Heart left ventricle (tissue), 16 donors: ENCODE measurements at places on chromosomes 1 and 21. TPM values are rescaled to one million over a fixed set of nuclear protein-coding genes. Genes with fewer than 3 reads are reported as not detected.

GRCh38 chr1:161313554-161314200, 504 bp upstream of the SDHC start:
- DNase-seq: no peak

GRCh38 chr1:30305519-30305918, 417.9 kb downstream of the MATN1 start:
- DNase-seq: no peak

- DNase-seq: no peak
Measured at GRCh38 chr1:200081969-200082245, 54.4 kb downstream of the NR5A2 start.

GRCh38 chr1:12447849-12448312, 170.1 kb downstream of the DHRS3 start:
- DNase-seq: no peak

DNA sequence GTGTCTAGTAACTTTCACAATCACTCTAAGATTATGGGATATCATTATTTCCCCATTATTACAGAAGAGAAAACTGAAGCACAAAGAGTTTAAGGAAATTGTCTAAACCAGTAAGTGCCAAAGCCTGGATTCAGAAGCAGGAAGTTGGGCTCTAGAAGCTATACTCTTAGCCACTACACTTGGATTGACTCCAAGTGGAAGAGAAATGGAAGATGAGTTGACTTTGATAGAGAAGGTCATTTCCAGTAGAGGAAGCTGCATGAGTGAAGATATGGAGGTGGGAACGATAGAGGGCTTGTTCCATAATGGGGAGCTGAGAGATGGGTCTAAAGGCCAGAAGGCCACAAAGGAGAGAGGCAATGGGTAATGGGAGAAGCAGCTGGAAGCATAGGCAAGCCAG, 11.7 kb upstream of the TDRD10 start:
- DNase-seq: no peak

- no peak for DNase-seq
Measured at GRCh38 chr21:38921511-38922251, 116.0 kb downstream of the ETS2 start.

GRCh38 chr1:155834296-155834926, 22.6 kb downstream of the GON4L start:
- no peak for DNase-seq

- DNase-seq: no peak
Measured at GRCh38 chr1:108814343-108815125, 42.4 kb downstream of the AKNAD1 start.

GRCh38 chr21:44992608-44993031, 52.8 kb downstream of the SLX9 start:
- DNase-seq: no peak

- DNase-seq: no peak
Measured at GRCh38 chr1:46041551-46041950, 90.9 kb downstream of the PIK3R3 start.

- DNase-seq: no peak
Measured at GRCh38 chr1:51215169-51215568, 20.9 kb upstream of the RNF11 start.

GRCh38 chr1:20361805-20362381, 71.2 kb downstream of the VWA5B1 start:
- DNase-seq: peak; percentile 61

DNA sequence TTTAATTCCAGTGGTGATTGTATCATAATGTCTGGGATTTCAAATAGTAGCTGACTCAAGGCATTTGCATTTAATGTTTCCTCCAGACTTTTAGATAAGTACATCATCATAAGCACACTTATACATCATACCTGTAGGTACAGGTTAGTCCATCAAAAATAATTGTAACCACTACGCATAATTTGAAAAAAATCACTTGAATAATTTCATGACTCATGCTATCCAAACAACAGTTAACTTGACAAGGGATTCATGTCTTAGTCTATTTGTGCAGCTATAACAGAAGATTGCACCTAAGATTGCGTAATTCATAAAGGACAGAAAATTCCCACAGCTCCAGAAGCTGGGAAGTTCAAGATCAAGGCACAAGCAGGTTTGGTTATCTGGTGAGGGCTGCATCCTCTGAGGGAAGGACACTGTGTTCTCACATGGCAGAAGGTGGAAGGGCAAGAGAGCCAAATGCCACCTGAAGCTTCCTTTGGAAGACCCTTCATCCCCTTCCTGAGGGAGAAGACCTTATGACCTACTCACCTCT, 801.7 kb upstream of the BRINP3 start:
- DNase-seq: no peak

DNA sequence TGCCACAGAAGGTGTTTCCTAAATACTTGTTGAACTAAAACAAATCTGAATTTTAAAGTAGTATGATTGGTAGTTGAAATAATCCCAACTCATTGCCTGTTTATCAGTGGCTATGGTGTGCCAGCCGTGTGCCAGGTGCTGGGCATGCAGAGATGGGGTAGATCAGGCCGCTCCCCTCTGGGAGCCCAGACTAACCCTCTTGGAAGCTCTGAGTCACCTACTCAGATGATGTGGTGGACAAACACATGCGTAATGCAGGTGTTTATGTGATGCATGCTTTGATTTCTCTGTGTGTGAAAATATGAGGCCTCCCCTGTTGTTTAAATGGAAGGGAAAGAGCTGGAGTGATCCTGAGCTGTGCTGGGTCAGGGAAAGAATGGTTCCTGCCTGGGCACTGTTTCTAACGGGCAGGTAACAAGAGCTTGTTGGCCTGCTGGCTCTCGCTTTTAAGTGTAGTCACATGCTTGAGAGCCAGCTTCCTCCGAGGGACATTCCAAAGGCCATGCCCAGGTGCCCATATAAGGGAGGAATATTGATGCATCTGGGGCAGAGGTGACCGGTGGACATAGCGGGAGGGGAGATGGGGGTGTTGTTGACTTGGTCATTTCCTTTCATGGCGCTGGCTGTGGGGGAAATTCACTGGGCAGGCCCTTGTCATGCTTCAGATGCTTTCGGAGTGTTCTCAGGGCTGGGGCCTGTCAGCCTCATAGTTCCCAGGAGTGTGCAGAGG, 10.2 kb downstream of the MFN2 start:
- peak; percentile 81 for DNase-seq

- DNase-seq: peak; percentile 25
Measured at GRCh38 chr21:17736072-17736471, 83.1 kb downstream of the C21orf91 start.

DNA sequence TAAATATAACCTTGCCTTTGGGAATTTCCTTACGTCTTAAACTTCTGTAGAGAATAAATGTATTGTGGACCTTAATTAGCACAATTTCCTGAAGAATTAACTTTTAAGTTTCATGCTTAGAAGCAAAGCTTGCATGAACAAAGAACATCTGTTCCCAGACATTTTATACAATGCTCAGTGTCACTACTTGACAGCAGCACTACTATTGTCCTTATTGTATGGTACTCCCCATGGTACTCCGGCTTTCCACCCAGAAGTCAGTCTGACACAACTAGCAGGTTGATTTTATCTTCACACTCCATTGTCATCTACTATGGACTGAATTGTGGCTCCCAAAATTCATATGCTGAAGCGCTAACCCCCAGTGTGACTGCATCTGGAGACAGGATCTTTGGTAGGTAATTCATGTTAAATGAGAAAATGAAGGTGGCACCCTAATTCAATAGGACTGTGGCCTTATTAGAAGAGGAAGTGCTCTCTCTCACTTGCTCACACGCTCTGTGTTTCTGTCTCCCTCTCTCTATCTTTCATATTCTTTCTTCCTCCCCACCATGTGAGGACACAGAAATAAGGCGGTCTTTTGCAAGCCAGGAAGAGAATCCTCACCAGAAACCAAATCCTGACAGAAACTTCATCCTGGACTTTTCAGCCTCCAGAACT, 10.7 kb upstream of the OR2B11 start:
- no peak for DNase-seq

- DNase-seq: no peak
Measured at GRCh38 chr1:166031932-166032571, 134.7 kb downstream of the FAM78B start.

DNA sequence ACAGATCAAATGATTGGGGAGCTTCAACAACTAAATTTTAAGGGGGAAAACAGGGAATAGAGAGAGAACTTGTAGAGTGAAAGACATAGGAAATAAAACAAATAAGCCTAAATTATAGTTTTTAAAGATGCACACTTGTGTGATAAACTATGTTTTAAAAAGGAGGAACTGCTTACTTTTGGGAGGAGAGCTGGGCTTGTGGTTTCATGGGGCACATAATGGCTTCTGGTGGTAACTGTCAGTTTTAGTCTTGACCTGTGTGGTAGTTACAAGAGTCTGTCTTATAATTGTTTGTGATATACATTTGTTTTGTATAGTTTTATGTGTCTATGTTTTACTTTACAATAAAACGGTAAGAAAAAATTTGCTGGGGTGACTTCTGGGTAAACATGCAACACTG, 165.3 kb downstream of the COL24A1 start:
- no peak for DNase-seq

- peak; percentile 64 for DNase-seq
Measured at GRCh38 chr1:27001570-27002360, 8.3 kb downstream of the TRNP1 start.

DNA sequence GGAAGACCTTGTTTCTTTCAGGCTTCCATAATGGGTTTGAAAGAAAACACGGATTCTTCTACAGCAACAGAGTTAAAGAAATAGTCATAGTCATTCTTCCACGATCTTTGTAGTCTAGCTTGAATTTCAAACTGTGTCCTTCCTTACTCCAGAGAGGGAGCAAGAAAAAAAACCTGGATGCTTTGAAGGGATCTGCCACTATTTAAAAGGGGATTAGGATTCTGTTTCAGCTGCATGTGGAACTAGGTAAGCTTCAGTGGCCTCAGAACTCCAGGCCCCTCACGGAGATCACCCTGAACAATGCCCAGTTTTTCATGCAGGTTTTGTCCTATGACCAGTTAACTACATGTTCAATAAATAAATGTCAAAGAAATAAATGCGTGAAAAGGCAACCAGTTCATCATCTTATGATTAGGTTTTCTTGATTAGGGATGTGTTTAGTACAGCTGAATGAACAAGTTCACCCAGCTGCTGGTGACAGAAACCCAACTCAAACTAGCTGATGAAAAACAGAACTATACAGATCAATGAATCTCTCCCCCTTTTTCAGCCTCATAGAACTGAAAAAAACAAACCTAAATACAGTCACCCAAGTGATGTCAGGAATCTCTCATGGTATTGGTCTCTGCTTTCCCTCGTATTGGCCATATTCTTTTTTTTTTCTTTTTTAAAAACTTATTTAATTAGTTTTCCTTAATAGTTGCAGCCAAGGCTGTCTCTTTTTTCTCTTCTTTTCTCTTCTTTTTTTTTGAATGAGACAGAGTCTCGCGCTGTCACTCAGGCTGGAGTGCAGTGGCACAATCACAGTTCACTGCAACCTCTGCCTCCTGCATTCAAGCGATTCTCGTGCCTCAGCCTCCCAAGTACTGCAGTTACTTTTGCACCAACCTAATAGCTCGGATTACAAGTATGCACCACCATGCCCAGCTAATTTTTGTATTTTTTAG, 14.6 kb upstream of the MPZL1 start:
- DNase-seq: no peak

- no peak for DNase-seq
Measured at GRCh38 chr1:27368869-27369582, 2.3 kb upstream of the MAP3K6 start.

- DNase-seq: no peak
Measured at GRCh38 chr1:90133133-90133532, 138.2 kb downstream of the ZNF326 start.

DNA sequence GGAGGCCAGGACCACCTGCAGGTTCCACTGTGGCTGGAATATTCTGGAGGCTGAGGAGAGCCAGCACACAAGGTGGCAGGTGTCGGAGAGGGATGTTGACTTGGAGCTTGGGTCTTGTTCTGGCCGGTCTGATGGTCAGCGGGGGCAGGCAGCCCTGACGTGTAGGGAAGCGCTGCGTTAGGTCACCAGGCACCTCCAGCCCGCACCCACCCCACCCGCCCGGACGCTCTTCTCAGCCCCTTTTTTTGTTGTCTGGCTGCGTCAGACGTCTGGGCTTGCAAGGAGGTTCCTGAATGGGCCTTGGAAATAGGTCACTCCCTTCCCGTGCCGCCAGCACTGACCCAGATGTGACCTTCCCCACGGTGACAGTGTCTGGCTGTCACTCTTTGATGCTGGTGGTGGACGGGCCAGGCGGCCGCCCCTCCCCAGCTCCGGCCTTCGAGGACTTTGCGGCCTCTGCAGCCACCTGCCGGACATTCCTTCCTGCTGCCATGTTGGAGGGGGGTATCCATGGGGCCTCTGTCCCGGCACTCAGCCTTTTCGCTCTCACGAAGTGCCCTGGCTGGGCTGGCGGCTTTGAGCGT, 30.1 kb downstream of the SPSB1 start:
- DNase-seq: peak; percentile 55

- no peak for DNase-seq
Measured at GRCh38 chr1:180544050-180544449, 14.7 kb upstream of the OVAAL start.

DNA sequence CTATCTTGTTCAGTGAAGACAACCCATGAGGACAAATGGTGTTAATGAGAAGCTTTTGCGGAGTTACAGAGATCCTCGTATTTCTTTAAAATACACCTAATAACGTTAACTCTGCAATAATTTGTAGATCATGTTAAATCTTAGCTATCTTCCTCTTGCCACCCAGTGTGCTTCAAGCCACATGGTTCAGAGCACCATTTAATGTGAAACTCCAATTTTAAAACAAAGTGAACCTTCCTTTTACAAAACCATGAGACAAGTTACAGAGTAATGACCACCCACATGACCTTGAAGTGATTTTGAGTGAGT, 1.7 kb upstream of the KCNE2 start:
- DNase-seq: no peak

GRCh38 chr1:161099090-161099802, 1.1 kb downstream of the KLHDC9 start:
- no peak for DNase-seq

VHLL gene
- not detected for polyA plus RNA-seq

PTGS2 gene
- 0.15 TPM for polyA plus RNA-seq

KIF26B gene
- polyA plus RNA-seq: 3.9 TPM

PALMD gene
- polyA plus RNA-seq: 134 TPM

PAQR6 gene
- 0.61 TPM for polyA plus RNA-seq

KRTAP12-2 gene
- polyA plus RNA-seq: not detected

KCNE2 gene
- 0.07 TPM for polyA plus RNA-seq

SPRR5 gene
- not detected for polyA plus RNA-seq

GPR157 gene
- polyA plus RNA-seq: 9.2 TPM

MRAP gene
- 6.5 TPM for polyA plus RNA-seq

UMODL1 gene
- not detected for polyA plus RNA-seq

FAM163A gene
- polyA plus RNA-seq: 0.28 TPM

TDRD10 gene
- 2.9 TPM for polyA plus RNA-seq

CDA gene
- polyA plus RNA-seq: 5.1 TPM

FCRL1 gene
- 0.04 TPM for polyA plus RNA-seq
